CD4-positive, alpha-beta T cell treated with Interleukin-15 for 4 hours (primary cell): ENCODE measurements at places on chromosomes 13 and 19.

GRCh38 chr19:370641-371330 is 26.2 kb upstream of the MIER2 start:
- DNase-seq = no peak

GRCh38 chr19:4181053-4181508 is 1.3 kb downstream of the SIRT6 start:
- no peak for DNase-seq

GRCh38 chr13:24860770-24861169 is 96.8 kb downstream of the RNF17 start:
- DNase-seq = no peak

DNA sequence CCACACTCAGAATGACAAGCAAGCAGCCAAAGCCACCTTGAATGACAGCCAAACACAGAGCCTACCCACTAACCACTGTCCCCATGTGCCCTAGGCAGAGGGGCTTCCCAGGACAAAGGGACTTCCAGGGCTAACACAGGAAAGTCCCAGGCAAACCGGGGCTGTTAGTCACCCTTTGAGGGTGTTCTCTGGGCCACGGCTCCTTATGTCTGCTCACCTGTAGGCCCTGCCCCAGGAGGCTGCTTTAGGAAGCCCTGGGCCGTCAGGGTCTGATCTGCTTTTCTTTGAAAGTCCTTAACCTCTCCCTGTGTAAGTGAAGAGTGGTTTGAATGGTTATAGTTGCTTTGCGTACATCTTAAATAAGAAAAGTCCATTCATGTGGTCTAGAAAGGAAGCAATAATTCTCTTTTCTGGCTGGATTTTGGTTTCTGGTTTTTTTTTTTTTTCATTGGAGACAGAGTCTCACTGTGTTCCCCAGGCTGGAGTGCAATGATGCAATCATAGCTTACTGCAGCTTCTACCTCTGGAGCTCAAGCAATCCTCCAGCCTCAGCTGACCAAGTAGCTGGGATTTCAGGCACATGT is 161.4 kb downstream of the EFNB2 start:
- no peak for DNase-seq

DNA sequence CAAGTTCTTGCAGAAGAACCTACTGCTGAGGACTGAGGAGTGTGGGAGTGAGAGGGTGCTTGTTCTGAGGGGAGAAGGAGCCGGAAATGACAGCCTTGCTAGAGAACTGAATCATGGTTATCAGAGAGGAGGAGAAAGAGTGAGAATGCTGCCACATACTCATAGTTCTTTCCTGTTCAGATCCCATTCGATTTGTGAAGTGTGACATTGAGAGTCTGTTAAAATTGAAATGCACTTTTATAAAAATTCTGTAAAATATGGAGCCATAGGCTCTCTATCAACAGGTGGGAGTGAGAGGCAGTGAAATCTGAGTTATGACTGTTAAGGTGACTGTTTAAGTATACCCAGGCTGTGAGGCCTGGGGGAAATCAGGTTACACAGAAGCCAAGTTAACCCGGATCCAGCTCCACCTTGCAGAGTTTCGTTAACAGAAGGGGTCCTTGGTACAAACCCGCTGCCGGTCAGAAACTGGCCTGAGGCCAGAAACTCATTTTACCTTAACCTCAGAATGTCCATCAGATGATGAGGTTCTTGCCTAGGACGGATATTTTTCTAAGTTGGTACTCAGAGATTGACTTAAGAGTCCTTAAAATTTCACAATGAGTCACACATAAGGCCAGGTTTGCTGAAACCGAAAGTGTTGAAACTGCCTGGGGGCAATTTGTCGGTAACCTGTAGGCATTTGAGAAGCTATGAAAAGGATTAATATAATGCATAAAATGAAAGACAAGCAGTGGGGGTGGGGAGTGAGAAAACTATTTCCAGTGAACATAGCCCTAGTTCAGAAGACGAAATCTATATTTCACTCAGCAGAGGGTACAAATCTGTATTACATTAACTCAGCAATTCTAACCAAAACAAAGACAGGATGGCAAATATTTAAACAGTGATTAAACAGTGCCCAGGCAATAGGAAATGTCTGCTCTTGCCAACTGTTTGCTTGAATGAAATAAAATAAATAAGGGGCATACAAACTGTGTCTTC is 350.5 kb downstream of the KCNRG start:
- DNase-seq = peak; percentile 72

- no peak for DNase-seq
Measured at GRCh38 chr19:42989851-42990250, 36.4 kb downstream of the PSG11 start.

DNA sequence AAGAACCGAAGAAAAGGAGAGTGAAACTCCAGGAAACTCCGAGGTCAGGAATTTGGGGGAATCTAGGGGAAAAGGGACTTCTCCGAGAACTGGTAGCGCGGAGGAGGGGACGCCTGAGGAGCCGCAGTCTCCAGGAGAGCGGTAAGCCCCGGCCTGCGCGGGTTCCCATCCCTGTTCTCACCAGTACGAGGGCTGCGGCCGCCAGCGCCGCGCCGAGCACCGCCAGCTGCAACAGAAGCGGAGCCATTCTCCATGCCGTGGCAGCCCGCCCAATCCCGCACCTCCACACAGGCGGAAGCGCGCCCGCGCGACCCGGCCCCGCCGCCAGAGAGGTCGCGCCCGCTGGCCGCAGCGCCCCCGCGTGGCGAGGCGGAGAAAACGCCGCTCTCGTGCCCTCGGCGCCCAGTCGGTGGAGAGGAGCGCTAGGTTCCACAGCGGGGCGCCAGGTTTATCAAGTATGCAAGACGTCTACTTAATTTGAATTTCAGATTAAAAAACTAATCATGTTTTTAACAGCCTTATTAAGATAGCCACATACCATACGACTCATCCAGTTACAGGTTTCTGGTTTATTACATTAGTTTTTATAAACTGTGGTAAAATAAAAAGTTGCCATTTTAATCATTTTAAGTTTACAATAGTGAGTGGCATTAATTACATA is at the start of gene ALG5:
Gene ALG5, minus strand, starts transcription at position 287 of the 661 bp plus-strand sequence. Its CDS starts 40 bp downstream, at position 247.
- DNase-seq = peak; percentile 94

DNA sequence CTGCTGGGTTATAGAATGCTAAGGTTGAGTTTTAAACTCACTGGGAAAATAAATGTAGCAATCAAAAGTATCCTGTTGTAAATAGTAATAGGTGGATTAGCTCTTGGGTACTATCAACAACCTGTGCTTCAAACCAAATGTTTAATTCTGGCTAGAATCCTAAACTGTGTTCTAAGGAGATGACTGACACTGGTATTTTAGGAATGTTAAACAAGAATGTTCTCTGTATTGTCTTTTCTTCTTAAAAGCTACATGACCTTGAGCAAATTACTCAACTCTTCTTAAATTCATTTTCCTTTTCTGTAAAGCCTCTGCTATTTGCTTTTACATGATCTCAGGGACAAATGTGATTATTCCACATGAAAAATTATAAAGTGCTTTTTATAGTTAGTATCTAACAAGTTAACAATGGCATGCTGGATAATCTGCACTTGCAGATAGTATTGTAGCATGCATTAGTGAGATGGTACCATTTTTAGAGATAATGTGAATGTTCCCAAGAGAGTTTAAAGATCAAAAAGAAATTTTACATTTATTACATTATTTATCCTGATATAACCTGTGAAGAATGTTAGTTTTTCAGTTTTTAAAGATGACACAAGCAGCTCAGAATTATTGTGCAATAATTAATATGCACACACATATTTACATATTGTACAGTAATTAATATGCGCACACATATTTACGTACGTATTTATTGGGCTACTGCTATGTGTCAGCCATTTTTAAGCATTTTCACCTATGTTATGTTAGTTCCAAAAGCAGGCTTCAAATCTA is 13.6 kb upstream of the EPSTI1 start:
- no peak for DNase-seq

GRCh38 chr13:37345869-37346268 is 240.4 kb upstream of the CSNK1A1L start:
- no peak for DNase-seq

- DNase-seq = no peak
Measured at GRCh38 chr19:50695251-50696093, 24.1 kb downstream of the SHANK1 start.

- peak; percentile 14 for DNase-seq
Measured at GRCh38 chr19:58229255-58229639, 533 bp downstream of the ZNF544 start.

DNA sequence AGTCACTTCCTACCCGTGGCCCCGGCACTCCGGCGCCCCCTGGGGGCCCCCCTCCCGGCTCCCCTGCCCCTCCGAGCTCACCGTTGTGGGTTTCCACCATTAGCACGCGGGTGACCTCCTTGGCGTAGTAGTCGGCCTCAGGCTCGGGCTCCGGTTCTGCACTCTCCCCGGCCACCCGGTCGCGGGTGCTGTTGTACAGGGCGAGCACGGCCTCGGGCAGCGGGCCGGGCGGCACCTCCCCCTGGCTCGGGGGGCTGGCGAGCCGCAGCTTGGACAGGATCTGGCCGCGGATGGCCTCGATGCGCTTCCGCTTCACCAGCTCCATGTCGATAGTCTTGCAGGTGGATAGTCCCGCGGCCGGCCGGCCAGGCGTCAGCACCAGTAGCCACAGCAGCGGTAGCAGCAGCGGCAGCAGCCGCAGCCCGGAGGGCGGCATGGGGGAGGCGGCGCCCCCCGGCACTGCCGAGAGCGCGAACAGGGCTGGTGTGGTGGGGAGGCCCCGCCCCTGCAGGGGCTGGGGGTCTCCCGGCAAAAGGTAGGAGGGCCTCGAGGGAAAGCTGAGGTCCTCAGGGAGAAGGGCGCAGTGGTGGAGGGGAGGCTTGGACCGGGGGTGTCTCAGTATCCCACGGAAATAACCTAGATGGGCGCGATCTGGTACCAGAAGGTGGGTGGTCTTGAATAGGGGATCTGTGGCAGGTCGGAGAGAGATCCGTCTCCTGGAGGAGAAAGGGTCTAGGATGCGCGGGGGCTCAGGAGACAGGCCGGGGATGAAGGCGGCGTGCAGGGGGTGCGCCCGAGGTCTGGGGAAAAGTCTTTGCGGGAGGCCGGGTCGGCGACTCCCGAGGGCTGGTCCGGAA is 885 bp downstream of the TGFB1 start:
- peak; percentile 77 for DNase-seq

GRCh38 chr19:34109596-34109995 is 62.7 kb upstream of the LSM14A start:
- no peak for DNase-seq

DNA sequence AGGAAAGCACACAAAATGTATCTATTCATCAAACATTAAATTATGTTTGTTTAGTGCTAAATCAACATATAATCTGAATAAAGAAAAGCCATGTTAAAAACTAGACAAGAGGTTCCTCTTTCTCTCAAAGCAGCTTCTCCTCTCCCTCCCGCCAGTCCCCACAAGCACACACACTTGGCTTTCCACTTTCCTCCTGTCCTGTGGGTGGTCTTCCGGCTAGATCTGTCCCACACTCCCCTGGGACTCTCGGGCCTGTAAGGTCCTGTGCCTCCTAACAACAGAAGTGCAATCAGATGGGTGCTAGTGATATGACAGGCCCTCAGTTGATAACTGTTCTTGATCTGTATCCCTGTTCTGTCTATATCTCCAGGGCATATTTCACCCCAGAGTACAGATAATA is 45.6 kb upstream of the RAP2A start:
- DNase-seq = no peak

DNA sequence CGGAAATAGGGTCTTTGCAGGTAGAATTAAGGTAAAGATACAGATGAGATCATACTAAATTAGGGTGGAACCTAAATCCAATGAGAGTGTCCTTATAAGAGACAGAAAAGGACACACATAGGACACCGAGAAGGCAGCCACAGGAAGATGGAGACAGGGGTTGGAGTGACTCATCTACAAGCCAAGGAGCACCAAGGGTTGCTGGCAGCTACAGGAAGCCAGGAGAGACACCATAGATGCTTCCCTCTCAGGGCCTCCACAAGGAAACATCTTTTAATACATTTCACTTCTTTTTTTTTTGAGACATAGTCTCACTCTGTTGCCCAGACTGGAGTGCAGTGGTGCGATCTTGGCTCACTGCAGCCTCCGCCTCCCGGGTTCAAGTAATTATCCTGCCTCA is 10.1 kb downstream of the TMEM143 start:
- DNase-seq = no peak

- no peak for DNase-seq
Measured at GRCh38 chr19:17758515-17758914, 7.2 kb downstream of the FCHO1 start.

- DNase-seq = no peak
Measured at GRCh38 chr13:95447814-95448213, 104.7 kb upstream of the CLDN10 start.

- DNase-seq = no peak
Measured at GRCh38 chr13:112113348-112113747, 46.4 kb downstream of the SOX1 start.

DNA sequence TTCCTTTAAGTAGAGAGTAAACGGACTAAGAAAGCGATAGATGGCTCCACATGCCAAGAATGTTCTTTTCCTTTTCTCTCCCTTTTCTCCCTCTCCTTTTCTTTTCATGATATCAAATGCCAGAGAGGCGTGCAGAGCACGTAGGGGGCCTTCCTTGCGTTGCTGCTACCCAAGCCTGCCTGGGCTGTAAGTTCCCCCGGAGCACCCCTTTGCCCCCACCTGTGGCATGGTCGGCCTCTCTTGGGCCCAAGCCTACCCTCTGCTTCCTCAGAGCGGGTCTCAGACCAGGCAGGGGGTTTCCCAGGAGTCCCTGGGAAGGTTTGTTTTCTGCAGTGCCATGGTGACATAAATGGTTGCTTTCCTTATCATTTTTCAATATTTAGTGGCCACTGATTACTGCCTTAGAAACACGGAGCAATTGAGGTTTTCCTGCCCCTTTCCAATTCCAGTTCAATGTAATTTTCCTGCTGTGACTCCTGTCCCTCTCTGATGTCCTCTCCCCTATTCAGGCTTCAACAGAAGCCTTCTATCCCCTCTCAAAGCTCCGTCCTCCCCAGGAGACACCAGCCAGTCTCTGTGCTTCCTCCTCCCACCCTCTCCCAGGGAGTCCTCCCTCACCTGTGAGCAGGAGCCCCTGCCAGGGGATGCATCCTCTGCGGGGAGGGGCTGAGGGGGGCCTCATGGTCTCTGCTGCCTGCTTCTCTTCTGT is 22.6 kb upstream of the CD177 start:
- DNase-seq = no peak

DNA sequence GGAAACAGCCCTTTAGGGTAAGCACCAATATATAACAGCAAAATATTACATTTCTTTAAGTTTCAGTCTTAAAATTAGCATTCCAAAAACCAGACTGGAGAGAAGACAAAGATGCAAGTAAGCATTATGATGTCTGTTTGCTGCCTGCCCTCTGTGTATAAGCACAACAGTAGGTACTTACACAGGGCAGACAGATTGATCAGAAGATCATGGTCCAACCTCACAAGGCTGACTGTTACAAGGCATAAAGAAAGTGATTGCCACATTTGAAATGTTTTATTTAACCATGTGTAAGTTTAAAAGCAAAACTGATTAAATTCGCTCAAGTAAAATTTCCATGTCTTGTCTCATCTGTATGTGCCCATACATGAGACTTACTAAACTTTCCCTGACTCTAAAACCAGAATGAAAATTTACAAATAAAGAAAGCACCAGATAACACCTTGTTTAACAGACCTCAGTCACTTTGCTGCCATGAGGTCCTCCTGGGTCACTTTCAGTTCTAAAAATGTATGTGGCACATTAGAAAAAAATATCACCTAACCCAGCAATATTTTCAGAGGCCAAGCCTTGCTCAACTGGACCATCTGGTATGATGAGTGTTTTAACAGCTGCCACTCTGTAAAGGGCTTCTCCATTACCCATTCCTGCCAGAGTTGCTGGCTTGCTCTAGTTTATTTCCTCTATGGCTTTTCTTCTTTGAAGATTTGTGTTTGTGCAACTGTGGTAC is 297.0 kb downstream of the RBM26 start:
- DNase-seq = no peak

GRCh38 chr13:113881614-113882266 is 17.9 kb upstream of the GAS6 start:
- DNase-seq = no peak
